ENCODE measurements at places on chromosomes 3 and 15. TPM values are rescaled to one million over a fixed set of nuclear protein-coding genes. Genes with fewer than 3 reads are reported as not detected.

ZBTB47 gene
- 32.1 TPM for total RNA-seq

AQP9 gene
- not detected for total RNA-seq

PRTG gene
- total RNA-seq = 4.0 TPM

NUSAP1 gene
- 15.9 TPM for total RNA-seq

EPHA3 gene
- 0.99 TPM for total RNA-seq

CSPG5 gene
- under 0.01 TPM for total RNA-seq

BNIP2 gene
- total RNA-seq = 82.9 TPM

All from fibroblast of lung (primary cell).